Effector CD8-positive, alpha-beta T cell (primary cell): ENCODE measurements at places on chromosomes 1 and 21.

DNA sequence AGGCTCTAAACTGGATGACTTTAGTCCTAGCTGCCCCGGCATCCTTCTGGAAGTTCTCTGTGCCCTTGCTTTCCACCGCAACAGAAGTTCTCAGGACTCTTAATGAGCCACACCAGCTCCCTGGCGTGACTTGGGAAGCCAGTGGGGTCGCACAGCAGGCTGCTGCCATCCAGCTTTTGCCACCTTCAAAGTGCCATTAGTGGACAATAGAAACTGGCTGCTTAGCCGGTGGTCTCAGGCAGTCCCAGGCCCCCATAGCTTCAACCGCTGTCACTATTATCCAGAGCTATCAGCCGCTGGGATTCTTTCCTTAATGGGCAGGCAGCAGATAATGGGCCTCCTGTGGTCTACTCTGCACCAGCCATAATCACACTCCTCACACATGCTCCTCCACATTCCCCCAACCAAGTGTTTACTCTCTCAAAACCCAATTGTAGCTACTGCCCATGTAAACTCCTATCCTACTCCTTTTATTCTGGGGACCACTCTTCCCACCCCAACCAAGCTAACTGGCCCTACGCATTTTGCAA, 37.3 kb downstream of the PLEKHA6 start:
- DNase-seq: no peak

DNA sequence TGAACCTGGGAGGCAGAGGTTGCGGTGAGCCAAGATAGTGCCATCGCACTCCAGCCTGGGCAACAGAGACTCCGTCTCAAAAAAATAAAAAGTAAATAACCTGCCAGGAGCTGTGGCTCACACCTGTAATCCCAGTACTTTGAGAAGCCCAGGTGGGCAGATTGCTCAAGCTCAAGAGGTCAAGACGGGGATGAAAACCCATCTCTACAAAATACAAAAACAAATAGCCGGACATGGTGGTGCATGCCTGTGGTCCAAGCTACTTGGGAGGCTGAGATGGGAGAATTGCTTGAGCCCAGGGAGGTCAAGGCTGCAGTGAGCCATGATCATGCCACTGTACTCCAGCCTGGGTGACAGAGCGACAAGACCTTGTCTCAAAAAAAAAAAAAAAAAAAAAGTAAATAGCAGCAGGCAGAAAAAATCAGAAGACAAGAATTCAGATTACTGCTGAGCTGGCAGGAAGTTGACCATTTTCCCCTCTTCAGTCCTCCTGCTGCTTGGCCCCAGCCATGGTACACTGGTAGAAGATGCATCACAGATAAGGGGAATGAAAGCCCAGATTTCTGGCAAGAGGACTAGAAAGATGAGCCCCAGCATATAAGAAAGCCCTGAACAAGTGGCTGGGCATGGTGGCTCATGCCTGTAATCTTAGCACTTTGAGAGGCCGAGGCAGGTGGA, 97.6 kb downstream of the TOMM20 start:
- no peak for DNase-seq

- DNase-seq: no peak
Observed at GRCh38 chr1:89962024-89962741, 32.7 kb upstream of the ZNF326 start.

- no peak for DNase-seq
Observed at GRCh38 chr21:28751176-28751575, 241.5 kb downstream of the LTN1 start.

- DNase-seq: no peak
Observed at GRCh38 chr21:42550817-42551216, 37.2 kb downstream of the SLC37A1 start.

DNA sequence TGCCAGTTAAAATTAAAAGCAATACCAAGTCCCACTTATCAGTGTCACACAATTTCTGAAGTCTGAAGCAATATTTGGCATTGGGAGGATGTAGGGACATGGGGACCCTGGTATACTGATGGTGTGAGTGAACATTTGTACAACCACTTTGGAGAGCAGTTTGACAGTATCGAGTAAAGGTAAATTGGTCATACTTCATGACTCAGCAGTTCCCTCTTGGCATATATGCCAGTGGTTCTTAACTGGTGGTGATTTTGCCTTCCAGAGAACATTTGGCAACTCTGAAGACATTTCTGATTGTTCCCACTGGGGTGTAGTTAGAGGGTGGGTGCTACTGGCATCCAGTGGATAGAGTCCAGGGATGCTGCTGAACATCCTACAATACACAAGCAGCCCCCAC, 19.7 kb downstream of the FMOD start:
- no peak for DNase-seq

DNA sequence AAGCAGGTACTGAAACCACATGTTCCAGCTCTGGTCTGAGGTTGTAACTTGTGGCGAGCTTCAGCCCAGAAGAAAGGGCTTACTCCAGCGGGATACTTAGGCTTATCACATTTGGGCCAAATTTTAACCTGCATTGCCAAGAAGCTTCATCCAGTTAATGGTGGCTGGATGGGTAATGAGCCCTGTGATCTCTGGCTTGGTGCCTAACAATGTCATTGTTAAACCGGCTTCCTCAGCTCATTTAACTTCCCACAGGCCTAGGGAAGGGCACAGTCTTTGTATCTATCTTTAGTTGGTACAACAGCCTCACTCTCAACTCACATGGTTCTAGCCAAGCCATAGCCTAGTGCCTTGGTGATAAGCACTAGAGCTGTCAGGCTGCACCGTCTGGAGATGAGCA, 43.6 kb upstream of the CCDC190 start:
- DNase-seq: no peak

DNA sequence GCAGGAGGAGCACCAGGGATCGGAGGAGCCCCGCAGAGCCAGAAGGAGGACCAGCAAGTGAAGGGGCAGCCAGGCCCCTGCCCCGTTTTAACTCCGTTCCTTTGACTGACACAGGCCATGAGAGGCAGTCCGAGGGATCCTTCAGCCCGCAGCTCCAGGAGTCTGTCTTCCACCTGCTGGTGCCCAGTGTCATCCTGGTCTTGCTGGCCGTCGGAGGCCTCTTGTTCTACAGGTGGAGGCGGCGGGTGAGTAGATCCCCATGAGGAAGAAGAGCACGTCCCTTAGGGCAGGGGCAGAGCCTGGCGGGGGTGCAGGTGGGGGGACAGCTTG, 13.3 kb downstream of the CSF1 start:
- DNase-seq: no peak

GRCh38 chr1:2460203-2460602, 15.9 kb upstream of the PLCH2 start:
- DNase-seq: no peak

DNA sequence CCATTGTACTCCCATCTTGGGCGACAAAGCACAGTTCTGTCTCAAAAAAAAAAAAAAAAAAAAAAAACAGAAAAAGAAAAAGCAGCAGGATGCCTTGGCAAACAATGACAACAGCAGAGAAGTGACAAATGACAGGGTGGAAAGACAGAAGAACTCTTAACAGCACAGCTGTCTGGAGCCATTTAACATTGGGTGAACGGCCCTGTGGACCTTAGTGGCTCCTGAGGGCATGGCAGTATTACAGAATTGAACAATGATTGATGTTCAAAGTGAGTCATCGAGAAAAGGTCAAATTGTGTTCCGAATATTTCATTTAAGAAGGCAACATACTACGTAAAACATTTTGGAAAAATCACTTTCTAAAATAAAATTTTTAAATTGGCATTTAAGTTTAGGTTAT, 30.0 kb downstream of the DNASE2B start:
- no peak for DNase-seq

DNA sequence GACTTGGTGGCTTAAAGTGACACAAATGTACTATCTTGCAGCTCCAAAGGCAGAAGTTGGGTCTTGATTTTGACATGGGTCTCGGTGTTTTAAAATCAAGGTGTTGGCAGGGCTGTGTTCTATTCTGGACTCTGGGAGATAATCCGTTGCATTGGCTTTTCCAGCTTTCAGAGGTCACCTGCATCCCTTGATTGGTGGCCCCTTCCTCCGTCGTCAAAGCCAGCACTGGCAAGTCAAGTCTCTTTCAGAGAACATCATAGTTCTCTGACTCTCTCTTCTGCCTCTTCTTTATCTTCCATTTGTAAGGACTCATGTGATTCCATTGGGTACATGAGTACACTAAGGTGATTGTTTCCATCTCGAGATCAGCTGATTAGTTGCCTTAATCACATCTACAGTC, 172.1 kb downstream of the CAMTA1 start:
- no peak for DNase-seq

GRCh38 chr1:186440584-186440983, 20.3 kb downstream of the PDC start:
- DNase-seq: no peak

GRCh38 chr1:67173988-67174387, 7.7 kb downstream of the IL23R start:
- no peak for DNase-seq

GRCh38 chr1:206506405-206507283, 687 bp upstream of the RASSF5 start:
- DNase-seq: no peak

DNA sequence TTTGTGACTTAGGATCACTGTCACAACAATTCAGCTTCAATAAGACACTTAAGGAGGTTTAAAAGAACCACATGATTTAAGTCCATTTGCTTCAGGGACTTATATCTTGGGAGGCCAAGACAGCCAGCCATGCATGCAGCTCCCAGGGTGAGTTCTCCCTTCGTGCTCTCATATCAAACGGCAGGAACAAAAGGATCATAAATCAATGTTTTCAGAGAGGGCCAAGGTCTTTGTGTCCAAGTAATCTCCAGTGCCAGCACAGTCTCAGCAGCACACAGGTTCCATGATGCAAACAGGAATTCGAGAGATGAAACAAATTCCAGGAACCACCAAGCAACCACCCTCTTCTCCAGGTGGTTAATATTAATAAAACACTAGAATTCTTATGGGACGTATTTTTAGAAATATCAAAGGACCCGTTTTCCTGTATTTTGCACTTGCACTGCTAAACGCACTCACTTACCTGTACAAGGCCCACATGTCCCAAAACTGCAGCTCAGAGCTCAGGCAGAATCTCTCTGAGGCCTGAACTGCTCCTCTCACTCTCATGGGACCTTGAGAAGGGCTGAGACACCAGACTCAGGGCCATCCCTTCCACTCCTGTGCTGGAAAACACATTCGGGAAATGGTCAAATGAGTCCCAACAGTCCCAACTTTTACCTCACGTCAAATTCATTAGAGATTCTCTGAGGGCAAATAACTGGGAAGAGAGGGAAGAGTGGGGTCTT, 100.0 kb upstream of the RAB4A start:
- no peak for DNase-seq

DNA sequence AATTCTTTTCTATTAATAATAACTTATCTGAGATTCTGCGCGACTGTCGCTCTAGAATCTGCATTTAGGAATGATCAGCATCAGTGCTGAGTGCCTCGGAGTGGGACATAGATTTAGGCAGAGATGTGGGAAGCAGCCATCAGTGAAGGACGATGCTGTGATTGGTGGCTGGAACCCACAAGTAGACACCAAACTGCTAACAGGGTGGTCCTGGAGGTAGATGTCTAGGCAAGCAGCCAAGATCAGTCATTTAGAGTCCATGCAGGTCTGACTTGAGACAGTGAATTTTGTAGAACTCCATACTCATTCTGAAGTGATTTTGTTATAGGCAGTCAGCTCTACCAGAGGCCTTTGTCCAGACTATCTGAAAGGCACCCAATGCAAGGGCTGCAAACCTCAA, 51.8 kb upstream of the LYST start:
- no peak for DNase-seq

GRCh38 chr1:57530206-57530910, 106.5 kb upstream of the DAB1 start:
- no peak for DNase-seq

GRCh38 chr1:200332716-200333115, 77.1 kb downstream of the ZNF281 start:
- DNase-seq: no peak

DNA sequence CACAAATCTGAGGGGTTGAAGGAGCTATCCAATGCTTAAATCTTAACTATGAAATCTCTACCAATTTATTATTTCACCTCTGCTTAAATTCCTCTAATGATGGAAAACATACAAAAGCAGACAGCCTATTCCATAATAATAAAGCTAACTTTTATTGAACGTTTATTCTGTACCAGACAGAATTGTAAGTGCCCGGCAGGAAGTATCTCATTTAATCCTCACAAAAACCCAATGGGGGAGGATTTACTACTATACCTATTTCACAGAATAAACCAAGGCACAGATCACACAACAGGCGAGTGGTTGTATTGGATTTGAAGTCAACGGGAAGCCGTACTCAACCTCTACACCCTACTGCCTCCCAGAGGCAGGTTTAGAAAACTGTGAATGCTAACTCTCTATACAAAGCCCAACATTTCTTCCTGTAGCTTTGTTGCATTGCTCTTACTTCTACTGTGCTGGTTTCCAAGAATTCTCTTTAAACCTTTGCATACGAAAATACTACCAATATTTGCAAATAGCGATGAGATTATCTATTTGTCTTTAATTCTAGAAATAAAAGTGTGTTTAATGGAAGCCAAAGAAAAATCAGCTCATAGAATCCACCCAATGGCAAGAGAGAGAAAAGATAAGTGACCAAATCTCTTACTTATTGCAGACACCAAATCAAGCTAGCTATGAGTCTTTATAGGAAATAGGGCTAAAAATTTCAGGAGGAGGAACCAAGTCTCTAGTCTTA, 33.5 kb upstream of the C1orf53 start:
- no peak for DNase-seq

- no peak for DNase-seq
Observed at GRCh38 chr1:214670098-214670497, 67.1 kb downstream of the CENPF start.

- no peak for DNase-seq
Observed at GRCh38 chr1:91006113-91006908, 15.5 kb downstream of the ZNF644 start.

- DNase-seq: no peak
Observed at GRCh38 chr1:80994934-80995333, 805.8 kb upstream of the ADGRL2 start.

DNA sequence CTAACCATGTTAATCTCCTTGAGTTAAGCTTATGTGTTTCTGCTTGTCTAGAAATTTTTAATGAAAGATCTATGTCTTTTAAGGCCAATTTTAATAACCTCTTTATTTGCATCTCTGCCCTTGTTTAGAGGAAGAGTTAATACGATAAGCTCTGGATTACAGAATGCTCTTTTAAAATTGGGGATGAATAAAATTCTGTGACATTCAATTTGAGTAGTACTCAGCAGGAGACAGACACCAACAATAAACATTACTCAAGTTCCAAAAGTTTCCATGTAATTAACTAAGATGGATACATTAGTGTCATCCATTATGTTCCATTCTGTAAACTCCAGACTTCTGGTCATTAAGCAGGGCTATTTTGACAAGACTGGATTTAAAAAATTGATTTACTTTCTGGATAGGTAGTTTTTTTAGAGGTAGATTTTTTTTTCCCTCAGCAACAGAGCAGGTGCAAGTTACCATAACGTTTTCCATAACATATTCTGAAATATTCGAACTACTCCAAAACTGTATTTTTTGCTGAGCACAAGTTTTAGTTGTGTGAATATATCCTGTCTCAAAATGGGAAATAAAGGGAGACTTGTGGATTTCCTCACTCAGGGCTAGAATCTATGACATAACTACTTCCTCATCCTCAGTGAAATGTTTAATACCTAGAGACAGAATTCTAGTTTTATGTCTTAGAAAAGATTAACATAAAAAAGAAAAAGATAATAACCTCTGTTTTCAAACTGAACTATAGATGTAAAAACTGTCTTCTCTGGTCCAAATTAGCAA, 221.7 kb downstream of the NEGR1 start:
- no peak for DNase-seq
